ENCODE measurements at places on chromosomes 7 and 10.

DNA sequence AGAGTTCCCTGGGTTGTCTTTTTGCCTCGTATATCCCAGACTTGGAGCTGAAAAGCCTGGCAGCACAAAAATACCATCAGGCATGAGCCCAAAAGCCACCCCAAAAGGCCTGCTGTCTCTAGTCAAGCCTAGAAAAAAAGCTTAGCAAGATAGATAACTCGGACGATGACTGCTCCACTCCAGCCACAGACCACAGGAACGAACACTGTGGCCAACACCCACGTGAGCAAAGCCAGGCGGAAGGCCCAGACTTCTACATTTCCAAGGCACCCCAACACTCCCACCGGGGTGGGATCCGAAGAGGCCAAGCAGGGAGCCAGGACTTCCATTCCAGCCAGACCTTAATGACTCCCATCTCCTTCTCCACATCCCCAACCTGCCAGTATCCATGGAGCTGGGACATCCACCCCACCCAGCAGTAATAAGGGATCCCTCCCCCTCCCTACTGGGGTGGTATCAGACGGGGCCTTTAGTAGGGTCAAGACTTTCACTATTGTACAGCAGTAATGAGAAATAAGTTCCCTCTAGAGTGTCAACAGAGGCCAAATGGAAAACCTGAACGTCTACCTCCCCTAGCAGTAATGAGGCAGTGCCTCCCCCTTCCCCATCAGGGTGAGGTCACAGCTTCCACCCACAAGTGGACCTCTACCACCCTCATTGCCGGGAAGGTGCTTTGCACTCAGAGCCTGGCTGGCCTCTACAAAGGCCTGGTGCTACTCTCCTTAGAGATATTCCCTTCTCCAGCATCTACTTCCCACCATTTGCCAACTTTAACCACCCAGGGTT lies 23.0 kb downstream of the PRLHR start:
- DNase-seq: no peak

GRCh38 chr10:42734536-42734935 lies 48.1 kb upstream of the BMS1 start:
- no peak for DNase-seq

DNA sequence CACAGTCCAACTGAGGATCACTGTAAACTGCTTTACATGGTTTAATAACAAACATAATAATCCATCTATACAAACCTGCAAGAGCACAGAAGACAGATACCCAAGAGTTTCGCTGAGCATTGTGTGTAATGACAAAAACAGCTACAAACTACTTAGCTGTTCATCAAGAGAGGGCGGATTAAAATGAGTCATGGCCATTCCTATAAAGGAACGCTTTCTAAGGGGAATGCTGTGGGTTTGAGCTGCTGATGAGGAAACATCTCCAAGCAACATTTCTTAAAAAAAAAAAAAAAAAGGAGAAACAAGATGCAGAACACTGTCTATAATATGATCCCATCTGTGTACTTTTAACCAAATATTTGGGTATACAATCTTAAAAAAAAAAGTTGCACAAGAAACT lies 33.8 kb downstream of the VOPP1 start:
- peak; percentile 83 for DNase-seq

DNA sequence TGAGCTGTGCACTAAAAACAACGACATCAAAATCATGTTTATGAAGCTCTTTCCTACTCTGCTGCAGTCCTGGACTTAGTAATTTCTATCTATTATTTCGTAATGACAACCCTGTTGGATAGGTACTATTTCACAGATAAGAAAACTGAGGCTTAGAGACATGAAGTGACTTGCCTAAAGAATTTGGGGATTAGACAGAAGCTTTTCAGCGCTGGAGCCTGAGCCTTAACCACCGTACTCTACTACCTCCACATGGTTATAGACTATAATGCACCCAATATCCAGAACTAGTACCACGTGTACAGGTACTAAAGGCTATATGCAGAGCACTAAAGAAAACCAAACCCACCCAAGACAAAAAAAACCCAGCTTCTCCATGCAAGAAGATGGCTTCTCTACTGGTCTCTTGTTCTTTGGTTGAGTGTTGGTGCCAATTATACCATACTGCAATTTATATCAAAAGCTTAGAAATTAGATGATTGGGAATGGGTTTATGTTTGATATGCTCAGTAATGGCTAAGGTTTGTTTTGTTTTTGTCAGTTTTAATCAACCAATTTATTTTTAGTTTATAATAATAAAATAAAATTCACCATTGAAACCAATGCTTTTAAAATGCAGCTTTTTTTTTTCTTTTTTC lies 6.5 kb upstream of the SNX10 start:
- DNase-seq: no peak

DNA sequence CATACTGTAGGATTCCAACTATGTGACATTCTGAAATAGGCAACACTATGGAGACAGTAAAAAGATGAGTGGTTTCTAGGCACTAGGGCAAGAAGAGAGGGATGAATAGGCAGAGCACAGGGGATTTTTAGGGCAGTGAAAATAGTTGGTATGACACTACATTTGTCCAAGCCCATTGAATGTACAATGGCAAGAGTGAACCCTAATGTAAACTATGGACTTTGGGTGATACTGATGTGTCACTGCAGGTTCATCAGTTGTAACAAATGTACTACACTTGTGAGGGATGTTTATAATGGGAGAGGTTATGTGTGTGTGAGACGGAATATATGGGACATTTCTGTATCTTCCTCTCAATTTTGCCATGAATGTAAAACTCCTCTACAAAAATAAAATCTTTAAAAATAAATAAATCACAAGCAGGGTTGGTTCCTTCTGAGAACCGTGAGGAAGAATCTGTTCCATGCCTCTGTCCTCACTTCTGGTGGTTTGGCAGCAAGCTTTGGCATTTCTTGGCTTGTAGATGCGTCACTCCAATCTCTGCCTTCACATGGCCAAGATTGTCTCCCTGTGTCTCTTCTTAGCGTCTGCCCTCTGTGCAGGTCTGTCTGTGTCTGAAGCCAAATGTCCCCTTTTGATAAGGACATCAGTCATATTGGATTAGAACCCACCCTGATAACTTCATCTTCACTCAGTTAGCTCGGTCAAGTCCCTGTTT lies 83.1 kb upstream of the AGBL3 start:
- no peak for DNase-seq

DNA sequence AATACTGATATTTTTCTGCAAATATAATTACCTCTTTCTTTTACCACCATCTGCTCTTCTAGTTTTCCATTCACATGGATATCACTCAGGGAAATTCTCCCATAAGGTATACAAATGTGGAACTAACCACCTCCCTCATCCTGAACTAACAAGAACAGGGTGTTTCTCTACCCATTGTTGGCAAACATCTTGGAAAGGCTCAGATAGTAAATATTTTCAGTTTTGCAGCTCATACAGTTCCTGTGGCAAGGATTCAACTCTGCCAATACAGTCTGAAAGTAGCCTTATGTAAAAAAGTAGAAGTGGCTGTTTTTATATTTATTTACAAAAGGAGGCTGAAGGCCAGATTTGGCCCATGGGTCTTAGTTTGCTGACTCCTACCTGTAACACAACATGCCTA lies 513.0 kb upstream of the TEX47 start:
- DNase-seq: no peak

- no peak for DNase-seq
Observed at GRCh38 chr7:43201912-43202311, 89.5 kb downstream of the HECW1 start.

DNA sequence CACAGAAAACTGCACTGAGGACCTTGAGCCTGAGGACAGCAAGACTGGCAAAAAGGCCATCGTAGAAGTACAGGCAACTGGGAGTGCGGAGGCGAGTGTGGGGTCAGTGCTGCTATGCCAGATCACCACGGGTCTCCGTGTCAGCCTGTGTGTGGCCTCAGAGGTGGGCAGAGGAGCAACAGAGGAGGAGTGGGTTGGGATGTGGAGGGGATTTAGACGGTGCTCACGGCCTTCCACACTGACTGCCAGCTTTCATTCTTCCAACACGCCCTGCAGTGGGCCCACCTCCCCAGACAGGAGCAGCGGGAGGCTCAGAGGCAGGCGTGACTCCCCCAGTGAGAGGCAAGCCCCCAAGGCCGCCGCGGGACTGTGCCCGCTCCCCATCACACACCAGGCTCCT lies 17.0 kb upstream of the ZMIZ1 start:
- no peak for DNase-seq

GRCh38 chr10:56035489-56035888 lies 325.6 kb downstream of the ZWINT start:
- DNase-seq: no peak

DNA sequence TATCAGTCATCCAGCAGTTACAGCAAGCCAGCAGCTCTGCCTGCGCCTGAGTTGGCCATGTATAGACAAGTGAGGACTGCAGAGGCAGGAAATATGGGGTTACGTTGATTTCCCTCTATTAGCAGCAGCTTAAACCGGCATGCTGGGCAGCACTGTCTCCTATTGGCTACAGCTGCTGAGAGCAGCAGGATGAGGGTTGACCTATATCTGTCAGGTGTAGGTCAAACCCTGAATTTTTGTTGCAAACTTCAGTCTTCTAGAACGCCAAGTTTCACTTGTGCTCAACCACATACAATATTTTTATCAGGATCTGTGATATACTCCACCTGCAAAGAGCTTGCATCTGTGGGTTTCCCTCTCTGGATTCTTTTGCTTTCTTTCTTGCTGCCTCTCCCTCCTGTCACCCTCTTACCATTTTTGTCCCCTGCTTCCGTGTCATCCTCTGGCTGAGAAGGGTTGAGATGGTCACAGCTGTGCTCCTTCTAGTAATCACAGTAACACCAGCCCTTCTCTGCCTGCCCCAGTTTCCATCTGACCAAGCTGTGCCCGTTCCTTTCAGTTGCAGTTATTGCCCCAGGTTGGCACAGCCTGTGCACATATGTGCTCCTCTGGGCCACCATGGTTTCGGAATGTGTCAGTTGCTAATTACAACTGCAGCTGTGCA lies 23.8 kb upstream of the GLCCI1 start:
- no peak for DNase-seq

DNA sequence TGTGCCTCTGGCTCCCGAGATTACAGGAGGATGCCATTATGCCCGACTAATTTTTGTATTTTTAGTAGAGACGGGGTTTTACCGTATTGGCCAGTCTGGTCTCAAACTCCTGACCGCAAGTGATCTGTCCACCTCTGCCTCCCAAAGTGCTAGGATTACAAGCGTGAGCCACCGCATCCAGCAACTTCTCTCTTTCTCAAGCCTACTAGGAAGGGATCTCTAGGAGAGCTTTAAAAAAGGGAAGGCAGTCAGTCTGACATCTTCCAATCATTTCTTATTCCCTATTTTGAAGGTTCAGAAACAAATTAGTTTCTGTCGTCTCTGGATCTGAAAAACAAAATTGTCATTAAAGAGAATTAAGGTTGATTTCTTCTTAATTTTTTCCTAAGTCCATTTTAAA lies 2.5 kb upstream of the TMEM26 start:
- no peak for DNase-seq

GRCh38 chr7:139861803-139862202 lies 32.7 kb downstream of the TBXAS1 start:
- no peak for DNase-seq

GRCh38 chr7:55496906-55497305 lies 75.4 kb downstream of the VOPP1 start:
- DNase-seq: no peak

DNA sequence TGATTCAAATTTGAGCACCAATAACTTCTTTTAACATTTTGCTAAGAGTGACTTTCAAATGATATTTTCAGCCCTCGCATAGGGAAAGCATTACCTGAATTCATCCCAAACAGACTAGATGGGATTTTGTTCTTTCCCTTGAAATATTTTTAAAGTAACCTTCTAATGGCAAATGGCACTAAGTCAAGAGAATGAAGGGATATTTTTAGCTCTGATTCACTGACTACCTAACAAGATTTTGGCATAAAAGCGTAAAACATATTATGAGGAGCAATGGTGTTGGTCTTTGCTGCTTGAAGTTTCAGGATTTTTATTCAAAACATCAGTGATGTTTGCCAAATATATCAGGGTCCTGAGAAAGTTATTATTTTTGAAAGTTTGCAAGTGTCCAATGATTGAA lies 290.3 kb downstream of the CDK14 start:
- DNase-seq: no peak

- DNase-seq: no peak
Observed at GRCh38 chr10:62079885-62080559, 178.5 kb downstream of the ARID5B start.

DNA sequence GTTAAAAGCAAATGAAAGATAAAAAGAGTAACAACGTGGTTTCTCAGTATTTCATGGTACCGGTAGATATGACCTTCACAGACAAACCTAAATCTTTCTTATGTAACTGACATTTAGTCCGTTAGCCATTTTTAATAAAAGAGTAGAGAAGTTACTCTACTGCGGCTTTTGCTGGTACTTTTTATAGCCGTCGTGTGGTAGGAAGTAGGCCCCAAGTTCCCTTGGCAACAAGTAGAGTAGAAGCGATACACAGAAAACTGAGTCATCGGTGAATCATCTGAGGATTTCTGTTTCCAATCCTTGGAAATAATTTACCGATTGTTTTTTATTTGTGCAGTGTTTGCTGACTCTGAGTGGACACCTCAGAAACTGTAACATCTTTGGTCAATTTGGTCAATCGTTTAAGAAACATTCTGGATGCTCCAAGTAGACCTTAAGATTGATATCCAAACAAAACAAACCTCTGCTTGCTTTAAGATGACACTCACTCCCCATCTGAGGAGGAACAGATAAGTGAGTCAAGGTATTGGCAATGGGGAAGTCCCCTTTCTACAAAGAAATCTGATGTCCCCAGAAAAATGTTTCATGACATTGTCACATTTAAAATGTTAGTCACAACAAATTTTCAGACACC lies 63.9 kb upstream of the AHR start:
- peak; percentile 87 for DNase-seq

DNA sequence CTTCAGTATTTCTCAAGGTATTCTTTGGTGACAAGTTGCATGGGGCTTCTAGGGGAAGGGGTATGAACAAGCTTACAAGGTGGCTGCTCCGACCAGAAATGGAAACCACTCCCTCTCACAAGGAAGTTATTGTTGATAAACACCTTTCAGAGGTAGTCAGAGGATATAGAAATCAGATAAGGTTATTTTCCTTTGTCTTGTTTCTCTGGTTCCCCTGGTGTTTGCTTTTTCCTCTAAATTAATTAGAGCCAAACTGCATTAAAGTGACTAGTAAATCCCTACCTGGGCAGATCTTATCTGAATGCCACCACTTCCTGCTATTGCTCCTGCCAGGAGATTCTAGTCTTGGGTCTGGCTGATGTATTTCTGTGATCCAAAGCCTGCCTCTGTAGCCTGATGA lies 725.4 kb downstream of the INHBA start:
- DNase-seq: no peak

DNA sequence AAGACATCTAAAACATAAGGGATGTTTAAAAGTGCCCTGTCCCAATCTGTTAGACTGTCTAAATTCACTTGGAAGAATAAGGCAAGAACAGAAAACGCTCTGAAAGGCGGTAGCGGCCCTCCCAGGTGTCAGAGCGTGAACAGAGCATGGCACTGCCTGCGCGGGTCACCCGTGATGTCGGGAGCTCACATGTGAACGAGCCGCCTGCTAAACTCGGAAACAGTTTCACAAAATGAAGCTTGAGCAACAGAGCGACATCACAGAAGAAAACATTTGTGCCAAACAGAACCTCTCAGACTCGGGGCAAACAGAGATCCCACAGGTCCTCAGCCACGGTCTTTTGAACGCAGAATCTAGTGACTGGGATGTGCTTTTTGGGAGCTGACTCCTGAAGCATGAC lies 12.8 kb downstream of the BRI3 start:
- no peak for DNase-seq
